ENCODE measurements at places on chromosomes 2 and 18. TPM values are rescaled to one million over a fixed set of nuclear protein-coding genes. Genes with fewer than 3 reads are reported as not detected.

Gene SIX3
- not detected for polyA plus RNA-seq

Gene MPHOSPH10
- polyA plus RNA-seq, result 45.2 TPM

DNA sequence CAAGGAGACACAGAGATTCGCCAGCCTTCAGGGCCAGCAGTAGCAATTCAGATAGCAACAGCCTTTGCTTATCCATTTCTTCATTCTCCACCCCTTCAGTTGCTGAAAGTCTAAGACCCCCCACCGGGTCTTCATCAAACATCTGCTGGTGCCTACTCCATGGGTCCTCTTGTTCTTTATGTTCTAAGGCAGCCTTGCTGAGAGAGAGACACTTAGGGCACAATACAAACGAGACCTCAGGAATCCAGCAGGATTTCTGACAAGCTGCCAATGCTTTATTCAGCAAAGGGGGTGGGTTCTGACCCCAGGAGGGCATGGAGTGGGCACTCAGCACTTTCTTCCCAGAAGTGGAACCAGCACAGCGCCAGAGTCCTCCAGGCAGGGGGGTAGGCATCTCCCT is 36.2 kb upstream of the CNGA3 start:
- no peak for DNase-seq

Gene OR6B2
- not detected for polyA plus RNA-seq

DNA sequence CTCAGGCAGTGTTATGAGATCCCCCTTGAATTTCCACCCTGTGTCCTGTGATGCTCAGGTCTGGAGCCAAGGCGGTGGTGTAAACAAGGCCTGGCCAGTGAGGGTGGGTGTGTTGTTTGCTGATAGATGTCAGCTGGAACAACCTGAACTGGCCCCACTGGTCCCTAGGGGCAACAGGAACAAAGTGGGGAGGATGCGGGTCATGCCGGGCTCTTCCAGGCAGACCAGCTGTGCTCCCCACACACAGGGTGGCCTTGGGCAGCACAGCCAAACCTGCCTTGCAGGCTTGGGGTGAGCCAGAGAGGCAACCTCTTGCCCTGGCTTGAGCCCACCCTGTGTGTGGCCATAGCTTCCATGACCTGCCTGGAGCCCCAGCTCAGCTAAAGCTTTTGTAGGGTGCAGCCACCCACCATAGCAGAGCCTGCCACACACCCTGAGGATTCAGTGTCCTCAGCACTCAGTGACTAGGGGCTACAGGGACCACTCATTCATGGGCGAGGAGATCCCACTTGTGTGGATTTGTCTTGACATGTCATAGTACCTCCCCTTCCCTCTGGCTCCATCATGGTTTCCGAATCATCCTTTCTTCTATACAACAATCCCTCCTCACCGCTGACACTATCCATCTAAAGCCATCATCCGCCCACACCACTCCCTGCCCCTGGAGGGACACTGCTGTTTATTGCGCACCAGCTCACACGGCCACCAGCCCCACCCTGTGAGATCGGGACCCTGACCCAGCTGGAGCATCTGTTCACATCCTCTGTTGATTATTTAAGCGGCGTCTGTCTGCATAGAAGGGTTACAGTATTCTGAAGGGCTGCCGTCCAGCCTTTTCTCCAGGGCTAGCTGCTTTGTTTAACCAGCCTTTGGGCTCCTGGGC is 268.8 kb downstream of the CYP26B1 start:
- no peak for DNase-seq

Data from right lung (tissue), 10 donors.